Effector CD8-positive, alpha-beta T cell (primary cell): ENCODE measurements at places on chromosomes 16 and 17.

DNA sequence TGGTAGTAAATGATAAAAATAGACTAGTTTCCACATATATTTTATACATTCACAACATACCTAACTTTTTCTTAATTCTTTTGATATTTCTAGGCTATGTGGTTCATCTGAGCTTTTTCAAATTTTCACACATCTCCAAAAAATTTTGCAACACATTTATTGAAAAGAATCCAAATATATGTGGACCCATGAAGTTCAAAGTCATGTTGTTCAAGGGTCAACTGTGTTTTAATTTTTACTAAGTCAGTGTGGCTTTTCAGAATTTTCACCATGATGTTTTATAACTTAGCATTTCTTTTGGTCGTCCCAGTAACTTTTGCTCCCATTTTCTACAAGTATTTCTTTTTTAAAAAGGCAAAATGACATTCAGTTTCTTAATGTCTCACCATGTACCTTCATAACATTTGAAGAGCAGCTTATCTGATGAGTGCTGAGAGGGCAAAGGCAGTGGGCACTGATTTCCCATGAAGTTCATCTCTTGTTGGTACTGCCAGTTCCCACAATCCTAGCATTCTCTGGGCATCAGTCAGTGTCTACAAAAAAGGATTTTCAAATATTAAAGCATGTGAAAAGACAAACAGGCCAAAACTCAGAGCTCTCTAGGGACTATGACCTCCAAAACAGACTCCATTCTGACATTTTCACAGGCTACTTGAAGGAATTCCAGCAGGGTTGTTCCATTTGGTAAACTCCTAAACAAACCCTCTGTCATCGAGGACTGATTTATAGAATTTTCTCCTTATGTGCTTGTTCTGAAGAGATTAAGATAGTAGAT, 80.3 kb downstream of the MRTFB start:
- DNase-seq = no peak

DNA sequence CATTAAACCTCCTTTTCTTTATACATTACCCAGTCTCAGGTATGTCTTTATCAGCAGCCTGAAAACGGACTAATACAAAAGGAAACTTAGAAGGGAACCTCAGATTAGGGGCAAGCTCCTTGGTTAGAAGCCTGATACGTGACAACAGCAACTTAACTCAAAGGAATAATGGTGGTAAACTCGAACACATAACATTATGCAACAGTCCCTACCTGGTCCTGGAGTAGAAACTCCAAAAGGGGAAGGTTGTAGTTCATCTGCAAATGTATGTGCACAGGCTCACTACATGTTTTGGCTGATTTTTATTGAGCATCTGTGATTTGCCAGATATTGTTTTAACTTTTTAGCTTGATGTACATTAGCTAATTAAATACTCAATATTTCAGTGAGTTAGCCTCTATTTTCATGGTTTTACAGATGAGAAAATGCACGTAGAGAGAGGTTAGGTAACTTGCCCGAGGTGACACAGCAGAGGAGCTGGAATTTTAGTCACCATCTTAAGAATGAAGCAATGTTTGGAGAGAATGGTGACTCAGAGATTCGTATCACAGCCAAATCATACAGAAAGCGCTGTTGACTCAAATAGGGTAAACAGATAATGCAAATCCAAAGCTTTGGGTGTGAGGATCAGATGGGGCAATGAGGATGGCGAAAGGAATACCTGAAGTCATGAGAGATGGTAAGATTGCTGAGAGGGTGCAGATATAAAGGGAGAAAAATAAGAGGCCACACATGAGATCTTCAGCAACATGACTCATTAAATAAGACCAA, 194.9 kb upstream of the RBFOX1 start:
- DNase-seq = no peak

DNA sequence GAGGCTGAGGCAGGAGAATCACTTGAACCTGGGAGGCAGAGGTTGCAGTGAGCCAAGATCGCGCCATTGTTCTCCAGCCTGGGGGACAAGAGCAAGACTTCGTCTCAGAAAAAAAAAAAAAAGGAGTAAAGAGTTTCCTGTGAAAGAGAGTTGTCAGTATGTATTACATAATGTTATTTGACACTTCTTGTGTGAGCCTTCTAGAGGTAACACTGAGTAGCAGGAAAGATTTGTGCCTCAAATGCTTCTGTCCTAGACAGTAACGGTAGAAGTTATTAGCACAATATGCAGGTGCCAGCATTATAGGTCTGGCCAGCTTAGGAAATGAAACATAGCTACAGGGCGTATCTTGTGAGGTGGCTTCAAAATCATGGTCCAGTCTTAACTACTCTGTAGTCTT, 6.2 kb downstream of the RPS6KB1 start:
- no peak for DNase-seq

- DNase-seq = no peak
Measured at GRCh38 chr17:12973496-12974004, 44.3 kb downstream of the ELAC2 start.

DNA sequence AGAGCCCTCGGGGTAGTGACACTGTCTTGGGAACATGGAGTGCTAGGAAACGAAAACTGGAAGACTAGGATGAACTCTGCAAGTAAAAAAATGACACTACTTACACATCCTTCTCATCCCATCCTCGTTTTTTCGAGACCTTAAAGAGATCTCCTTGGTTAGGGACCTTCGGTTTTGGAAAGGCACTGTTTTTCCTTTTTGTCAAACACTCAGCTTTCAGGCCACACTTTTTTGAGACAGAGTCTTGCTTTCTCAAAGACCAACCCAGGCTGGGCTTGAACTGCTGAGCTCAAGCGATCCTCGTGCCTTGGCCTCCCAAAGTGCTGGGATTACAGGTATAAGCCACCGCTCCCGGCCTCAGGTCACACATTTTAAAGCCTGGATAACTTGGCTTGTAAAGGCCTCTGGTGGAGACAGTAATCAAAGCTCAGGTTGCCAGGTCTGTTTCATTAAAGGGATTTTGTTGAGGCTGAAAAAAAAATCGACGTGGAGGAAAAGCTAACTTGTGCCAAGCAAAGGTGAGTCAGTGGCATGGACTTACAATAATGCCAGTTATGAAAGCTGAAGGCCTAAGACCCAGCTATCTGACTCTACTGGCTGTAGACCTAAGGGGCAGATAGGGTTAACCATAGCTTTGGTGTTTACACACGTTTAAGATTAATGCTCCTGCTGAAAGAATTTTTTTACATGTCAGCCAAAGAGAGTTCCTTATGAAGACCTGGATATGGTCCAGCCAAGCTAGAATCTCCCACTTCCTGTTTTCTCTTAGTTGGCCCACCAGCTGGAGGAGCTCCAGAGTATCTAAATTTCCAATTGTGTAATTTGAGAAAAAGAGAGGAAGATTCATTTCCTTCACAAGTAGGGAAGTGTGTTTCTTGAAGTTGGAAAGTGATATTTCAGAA, 823 bp downstream of the NBR1 start:
- no peak for DNase-seq

- no peak for DNase-seq
Measured at GRCh38 chr16:87895641-87896141, 26.4 kb upstream of the SLC7A5 start.

GRCh38 chr16:68070249-68070730, 14.9 kb upstream of the NFATC3 start:
- DNase-seq = no peak

DNA sequence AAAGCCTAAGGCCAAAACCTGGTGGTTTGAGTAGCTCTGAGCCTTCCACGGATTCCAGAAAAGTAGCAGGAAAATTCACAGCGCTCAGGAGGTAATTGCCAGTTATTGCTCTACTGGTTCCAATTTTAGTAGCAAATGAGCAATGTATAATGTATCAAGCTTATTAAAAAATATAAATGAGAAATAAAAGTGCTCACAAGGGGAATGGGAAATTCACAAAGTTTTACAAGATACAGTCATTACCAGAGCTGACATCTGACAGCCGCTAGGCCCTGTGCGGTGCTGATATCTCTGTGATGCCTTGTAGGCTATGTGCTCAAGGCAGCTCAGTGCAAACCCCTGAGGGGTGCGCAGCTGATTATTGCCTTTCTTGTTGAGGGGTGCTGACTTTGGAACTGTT, 47.5 kb downstream of the HS3ST3A1 start:
- no peak for DNase-seq

GRCh38 chr16:66441586-66442375, 14.7 kb downstream of the BEAN1 start:
- no peak for DNase-seq

DNA sequence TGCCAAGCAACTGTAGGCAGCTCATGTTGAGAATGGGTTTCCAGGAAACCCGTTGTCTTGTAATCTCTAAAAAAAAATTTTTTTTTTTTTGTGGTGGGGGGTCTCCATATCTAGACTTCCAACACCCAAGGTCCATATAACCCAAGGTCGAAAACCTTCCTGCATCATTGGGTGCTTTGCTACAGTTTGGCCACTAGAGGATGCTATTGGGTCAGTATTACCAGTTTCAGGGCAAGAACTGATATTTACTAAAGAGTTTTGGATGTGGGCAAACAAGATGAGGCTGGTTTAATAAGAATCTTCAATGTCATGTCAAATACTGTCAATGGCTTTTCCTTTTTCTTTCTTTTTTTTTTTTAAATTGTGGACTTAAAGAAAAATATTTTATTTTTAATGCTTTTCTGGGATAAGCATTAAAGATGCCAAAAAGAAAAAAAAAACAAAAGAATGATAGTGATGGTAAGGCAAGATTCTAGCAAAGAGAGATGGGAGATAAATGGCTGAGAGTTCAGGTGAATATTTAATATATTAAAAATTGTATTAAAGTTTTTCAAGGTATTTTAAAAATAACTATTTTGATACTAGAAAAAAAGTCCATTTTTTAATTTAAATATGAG, 62.2 kb downstream of the DHRS7C start:
- no peak for DNase-seq

- no peak for DNase-seq
Measured at GRCh38 chr17:62093188-62094155, 28.4 kb upstream of the MED13 start.

DNA sequence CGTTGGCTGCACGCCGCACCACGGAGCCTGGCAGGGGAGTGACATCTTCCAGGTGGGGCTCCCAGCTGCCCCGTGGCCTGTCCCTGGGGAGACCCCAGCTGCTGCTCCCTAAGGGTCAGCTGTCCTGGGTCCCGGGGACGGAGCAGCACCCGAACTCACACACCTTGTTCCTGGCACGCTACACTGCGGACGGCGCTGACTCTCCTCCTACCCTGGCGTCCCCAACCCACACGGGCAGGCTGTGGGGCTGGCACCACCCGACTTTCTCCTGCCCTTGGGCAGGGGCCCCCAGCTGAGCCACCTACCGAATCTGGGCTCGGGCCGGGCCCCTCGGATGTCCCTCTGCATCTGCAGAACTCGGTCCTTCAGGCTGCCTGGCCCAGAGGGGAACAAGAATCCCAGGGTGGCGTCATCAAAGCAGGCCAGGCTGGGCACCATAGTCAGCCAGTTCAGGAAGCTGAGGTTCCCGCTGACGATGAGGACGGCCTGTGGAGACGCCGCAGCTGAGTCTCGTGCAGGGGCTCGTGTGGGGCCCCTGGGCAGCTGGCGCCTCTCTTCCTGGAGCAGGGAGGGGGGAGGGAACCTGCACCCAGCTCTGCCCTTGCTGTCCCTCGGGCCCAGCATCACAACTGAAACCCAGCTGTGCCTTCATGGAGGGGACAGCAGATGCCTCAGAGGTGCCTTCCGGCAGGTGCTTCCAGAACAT, 70.5 kb upstream of the GNG13 start:
- DNase-seq = no peak

DNA sequence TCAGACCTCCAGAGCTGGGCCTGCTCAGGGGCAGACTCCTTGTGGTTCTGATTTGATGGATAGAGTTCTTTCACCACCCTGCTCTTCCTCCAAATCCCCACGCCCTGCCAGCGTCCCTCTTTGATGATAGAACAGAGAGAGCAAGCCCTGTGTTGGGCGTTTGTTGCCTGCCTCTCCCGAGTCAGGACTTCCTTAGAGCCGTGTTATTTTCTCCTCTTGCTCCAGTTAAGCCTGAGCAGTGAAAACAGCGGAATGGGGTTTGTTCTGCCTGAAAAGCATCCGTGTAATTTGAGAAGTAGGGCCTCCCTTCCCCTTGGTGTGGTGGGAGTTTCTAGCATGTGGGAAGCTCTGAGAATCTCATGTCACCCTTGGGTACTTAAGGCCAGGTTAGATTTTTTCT, 22.1 kb downstream of the TMEM94 start:
- DNase-seq = no peak

GRCh38 chr17:19728084-19728495, 11.7 kb upstream of the SLC47A2 start:
- no peak for DNase-seq

DNA sequence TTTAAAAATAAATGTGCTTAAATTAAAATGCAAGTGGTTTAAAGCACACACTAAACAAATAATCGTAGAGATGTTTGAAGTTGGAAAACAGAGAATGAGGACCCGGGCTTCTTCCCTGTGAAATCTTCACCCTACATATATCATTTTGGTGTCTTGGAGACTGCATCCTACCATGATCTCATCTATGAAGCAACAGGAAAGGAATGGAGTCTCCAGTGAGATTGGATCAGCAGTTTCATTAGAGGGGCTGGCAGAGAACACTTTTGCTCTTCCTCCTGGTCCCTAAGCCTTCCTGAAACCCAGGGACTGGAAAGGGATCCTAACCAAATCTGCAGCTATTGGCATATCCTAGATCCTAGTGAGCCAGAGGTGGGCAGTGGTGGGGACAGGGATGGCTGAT, 85.0 kb downstream of the GRIN2A start:
- DNase-seq = no peak

DNA sequence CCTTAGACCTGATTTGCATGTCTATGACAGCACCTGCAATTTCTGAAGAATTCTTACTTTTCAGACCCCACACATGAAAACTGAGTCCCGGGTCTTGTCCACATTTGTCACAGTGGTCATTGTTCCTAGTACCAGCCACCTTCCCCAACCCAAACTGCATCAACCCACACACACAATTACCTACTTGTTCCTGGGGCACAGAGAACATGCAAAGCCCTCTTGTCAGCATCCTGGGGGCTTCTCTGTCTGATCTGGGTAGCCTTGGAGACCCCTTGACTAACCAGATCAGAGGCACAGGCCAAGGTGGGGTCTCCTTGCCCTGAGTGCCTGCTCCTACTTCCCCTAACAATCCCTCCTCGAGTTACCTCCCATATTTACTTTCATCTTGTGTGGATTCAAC, 36.7 kb upstream of the PIK3R6 start:
- DNase-seq = no peak

GRCh38 chr17:76476736-76477135, 9.3 kb downstream of the AANAT start:
- DNase-seq = no peak

GRCh38 chr16:1026057-1026783, 44.6 kb downstream of the SOX8 start:
- no peak for DNase-seq

DNA sequence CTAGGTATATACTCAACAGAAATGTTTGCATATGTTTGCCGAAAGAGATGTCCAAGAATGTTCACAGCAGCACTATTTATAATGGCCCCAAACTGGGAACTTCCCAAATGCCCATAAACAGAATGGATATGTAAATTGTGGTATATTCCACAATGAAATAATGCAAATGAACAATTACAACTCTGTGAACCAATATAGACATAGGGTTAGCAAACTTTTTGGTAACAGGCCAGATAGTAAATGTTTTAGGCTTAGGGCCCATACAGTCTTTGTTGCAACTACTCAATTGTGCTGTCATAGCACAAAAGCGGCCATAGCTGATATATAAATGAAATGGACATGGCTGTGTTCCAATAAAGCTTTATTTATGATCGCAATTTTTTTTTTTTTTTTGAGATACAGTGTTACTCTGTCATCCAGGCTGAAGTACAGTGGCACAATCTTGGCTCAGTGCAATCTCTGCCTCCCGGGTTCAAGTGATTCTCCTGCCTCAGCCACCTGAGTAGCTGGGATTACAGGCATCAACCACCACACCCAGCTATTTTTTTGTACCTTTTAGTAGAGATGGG, 16.5 kb downstream of the XYLT1 start:
- no peak for DNase-seq
